ENCODE measurements at places on chromosomes 3 and 15. TPM values are rescaled to one million over a fixed set of nuclear protein-coding genes. Genes with fewer than 3 reads are reported as not detected.

SST gene
- total RNA-seq, result not detected

AADACL2 gene
- not detected for total RNA-seq

SI gene
- total RNA-seq, result not detected

REC114 gene
- not detected for total RNA-seq

CHST2 gene
- total RNA-seq, result 4.9 TPM

MST1R gene
- total RNA-seq, result 4.9 TPM

SCAANT1 gene
- not detected for total RNA-seq

ALG3 gene
- 77.1 TPM for total RNA-seq

SPRED1 gene
- 29.4 TPM for total RNA-seq

GOLGA8Q gene
- not detected for total RNA-seq

ADGRG7 gene
- total RNA-seq, result 0.21 TPM

ENTPD3 gene
- total RNA-seq, result 0.95 TPM

ZFAND6 gene
- total RNA-seq, result 175 TPM

GHRL gene
- total RNA-seq, result not detected

MYLK gene
- total RNA-seq, result 745 TPM

PPP1R2 gene
- 248 TPM for total RNA-seq

OR5K2 gene
- not detected for total RNA-seq

CPNE4 gene
- not detected for total RNA-seq

TRPM1 gene
- not detected for total RNA-seq

LMOD3 gene
- not detected for total RNA-seq

THBS1 gene
- total RNA-seq, result 119 TPM

P3H2 gene
- total RNA-seq, result 25.7 TPM

NOX5 gene
- total RNA-seq, result not detected

GAP43 gene
- not detected for total RNA-seq

PCOLCE2 gene
- total RNA-seq, result 27.4 TPM

SOX14 gene
- not detected for total RNA-seq
